ENCODE measurements at places on chromosomes 2 and 18. TPM values are rescaled to one million over a fixed set of nuclear protein-coding genes. Genes with fewer than 3 reads are reported as not detected.

The NT5DC4 gene
- not detected for total RNA-seq

The KLHL29 gene
- 0.67 TPM for total RNA-seq

The ATP8B1 gene
- total RNA-seq = 39.5 TPM

The POTEE gene
- 0.05 TPM for total RNA-seq

The SGPP2 gene
- total RNA-seq = 0.05 TPM

The FAM124B gene
- total RNA-seq = 0.12 TPM

The SLC19A3 gene
- total RNA-seq = not detected

The PXDN gene
- 115 TPM for total RNA-seq

The CCDC150 gene
- total RNA-seq = 3.7 TPM

The MC2R gene
- not detected for total RNA-seq

The OTOS gene
- total RNA-seq = not detected

The LOXL3 gene
- 43.9 TPM for total RNA-seq

The SNED1 gene
- 2.2 TPM for total RNA-seq

The EGR4 gene
- total RNA-seq = not detected

The CRYGD gene
- total RNA-seq = not detected

The KCNK3 gene
- 2.8 TPM for total RNA-seq
